GM12878 (cell line): ENCODE measurements at places on chromosomes 6 and 20. TPM values are rescaled to one million over a fixed set of nuclear protein-coding genes. Genes with fewer than 3 reads are reported as not detected.

CCN5 gene
- not detected in 2 replicates for polyA plus RNA-seq

RHAG gene
- not detected in 2 replicates for polyA plus RNA-seq

ECI2 gene
- polyA plus RNA-seq, result 53.7 and 61.3 TPM in 2 replicates

FGD2 gene
- 16.1 and 23.1 TPM in 2 replicates for polyA plus RNA-seq

MARCKS gene
- 37.4 and 42.6 TPM in 2 replicates for polyA plus RNA-seq

SUMO4 gene
- polyA plus RNA-seq, result 0.57 and 2.1 TPM in 2 replicates

TSPO2 gene
- not detected in 2 replicates for polyA plus RNA-seq

ZBTB12 gene
- not detected in 2 replicates for polyA plus RNA-seq

SLC26A8 gene
- 0.08 and 0.28 TPM in 2 replicates for polyA plus RNA-seq

TREM1 gene
- 0.12 TPM in 1 of 2 replicates, not detected in the other for polyA plus RNA-seq

TGM3 gene
- not detected in 2 replicates for polyA plus RNA-seq

GRCh38 chr6:106749609-106750008 lies 120.2 kb downstream of the QRSL1 start:
- no peak for DNase-seq

DNA sequence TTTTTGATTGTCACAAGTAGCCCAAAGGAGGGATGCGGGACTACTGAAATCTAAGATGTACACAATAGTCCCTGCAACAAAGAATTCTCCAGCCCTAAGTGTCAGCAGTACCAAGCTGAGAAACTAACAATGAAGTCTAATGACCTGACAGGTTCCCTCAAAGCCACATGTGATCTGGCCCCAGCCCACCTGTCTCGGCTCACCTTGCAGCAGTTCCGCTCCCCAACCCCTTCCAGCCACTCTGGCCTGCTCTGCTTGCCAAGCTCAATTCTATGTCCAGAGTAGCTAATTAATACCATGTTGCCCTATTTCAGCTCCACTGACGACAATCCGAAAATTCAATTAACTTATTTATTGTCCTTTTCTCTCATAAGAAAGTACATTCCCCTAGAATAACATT lies 72.1 kb downstream of the ZMYND8 start:
- DNase-seq, result no peak

- DNase-seq, result no peak
Observed at GRCh38 chr6:70222439-70222749, 80.5 kb downstream of the COL9A1 start.

- peak; percentile 19 for DNase-seq
Observed at GRCh38 chr6:37653933-37654565, 43.6 kb downstream of the MDGA1 start.

DNA sequence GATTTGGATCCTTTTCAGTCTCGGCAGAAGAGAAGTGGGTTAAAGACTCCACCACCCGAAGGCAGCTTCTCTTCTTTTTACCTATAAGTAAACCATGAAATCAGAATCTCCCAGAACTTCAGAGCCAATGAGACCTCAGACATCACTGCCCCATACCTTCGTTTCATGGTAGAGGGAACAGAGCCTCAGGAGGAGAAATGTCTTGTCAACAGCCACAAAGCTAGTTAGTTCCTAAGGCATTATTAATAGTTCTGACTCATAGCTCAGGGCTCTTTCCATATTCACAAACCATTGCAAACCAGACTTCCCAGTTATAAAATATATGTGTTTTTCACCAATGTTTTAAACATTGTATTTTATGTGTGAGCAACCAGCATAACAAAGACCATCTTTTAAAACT lies 118.7 kb upstream of the RIPOR2 start:
- DNase-seq, result no peak

GRCh38 chr6:19301980-19302379 lies 535.2 kb upstream of the ID4 start:
- no peak for DNase-seq

DNA sequence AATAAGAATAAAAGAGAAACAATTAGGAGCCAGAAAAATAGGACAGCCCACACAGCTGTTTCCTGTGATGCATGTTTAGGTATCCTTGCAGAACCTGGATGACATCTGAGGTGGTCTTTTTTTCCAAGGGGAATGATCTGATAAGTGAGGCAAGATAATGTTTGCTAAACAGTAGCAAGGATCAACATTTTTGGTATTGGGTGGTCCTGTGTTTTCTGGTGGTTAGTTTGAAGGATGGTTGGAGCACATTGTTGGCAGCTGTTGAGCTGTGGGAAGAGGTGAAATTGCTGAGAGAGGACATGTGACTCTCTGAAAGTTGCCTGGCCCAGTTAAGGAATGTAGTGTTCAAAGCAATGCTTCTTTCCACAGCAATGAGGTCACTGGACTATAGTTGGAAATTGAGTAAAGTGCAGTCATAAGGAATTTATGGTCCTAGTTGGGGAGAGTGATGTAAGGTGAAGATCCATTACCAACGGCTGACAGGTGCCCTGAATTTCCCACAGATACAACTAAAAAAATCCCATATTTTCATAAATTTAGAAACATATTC lies 270.2 kb upstream of the IMPG1 start:
- DNase-seq, result no peak

DNA sequence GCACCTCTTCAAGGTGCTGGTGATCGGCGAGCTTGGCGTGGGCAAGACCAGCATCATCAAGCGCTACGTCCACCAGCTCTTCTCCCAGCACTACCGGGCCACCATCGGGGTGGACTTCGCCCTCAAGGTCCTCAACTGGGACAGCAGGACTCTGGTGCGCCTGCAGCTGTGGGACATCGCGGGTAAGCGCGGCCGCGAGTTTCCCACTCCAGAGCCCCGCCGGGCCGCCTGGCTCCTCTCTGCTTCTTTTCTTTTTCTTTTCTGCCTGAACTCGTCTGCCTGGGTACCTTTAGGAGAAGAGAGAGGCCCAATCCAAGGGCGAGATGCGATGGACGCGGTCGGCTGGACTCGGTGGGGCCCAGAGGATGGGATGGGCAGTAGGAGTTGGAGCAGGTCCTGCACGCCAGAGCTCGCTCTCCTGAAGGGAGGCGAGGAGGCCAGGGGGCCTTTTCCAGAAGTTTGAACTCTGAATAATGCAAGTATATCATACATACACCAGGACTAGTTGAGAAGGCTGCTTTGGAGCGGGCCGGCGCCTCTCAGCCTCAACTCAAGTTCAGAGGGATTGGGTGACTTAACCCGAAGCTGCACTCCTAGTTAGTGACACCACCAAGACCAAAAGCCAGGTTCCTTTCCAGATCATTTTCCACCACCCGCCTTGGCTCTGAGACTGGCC lies 445 bp downstream of the RAB32 start:
- no peak for DNase-seq

DNA sequence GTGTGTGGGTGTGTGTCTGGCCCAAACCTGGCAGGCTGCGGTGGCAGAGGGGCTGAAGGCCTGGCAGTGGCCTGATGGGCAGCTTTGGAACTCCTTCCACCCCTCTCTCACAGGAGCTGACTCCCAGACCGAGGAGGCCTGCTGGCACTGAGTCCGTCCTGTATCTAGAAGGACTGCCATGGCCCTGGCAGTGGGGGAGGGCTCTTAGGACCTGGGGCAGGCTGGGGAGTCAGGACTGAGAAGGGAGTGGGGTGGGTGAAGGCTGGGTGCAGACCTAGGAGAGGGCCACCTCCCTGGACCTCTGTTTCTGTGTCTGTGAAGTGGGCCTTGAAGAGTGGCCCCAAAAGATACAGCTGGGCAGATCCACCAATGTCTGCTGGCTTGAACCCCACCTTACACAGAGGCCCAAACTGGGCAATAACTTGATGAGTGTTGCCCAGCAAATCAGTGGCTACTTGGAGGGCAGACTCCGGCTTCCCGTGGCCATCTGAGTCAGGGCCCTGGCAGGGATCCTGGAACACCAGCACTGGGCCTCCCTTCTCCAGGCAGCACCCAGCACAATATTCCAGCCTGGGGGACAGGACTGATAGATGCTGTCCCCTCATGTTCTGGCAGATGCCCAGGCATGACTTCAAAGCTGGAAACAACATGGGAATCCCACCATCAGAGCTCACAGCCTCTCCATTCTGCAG lies 46.7 kb upstream of the BLCAP start:
- no peak for DNase-seq

DNA sequence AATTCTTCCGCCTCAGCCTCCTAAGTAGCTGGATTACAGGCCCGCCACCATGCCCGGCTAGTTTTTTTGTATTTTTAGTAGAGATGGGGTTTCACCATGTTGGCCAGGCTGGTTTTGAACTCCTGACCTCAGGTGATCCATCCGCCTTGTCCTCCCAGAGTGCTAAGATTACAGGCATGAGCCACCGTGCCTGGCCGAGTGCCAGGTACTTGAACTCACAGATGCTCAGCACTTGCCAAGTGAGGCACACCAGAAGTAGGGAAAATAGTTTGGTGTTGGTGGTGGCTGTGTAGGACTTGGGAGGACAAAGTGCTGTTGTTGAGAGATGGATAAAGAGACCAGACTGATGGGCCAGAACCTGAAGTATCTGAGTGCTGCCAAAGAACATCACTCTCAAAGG lies 40.0 kb upstream of the MBOAT1 start:
- no peak for DNase-seq

- no peak for DNase-seq
Observed at GRCh38 chr6:156794546-156795354, 17.6 kb downstream of the ARID1B start.

DNA sequence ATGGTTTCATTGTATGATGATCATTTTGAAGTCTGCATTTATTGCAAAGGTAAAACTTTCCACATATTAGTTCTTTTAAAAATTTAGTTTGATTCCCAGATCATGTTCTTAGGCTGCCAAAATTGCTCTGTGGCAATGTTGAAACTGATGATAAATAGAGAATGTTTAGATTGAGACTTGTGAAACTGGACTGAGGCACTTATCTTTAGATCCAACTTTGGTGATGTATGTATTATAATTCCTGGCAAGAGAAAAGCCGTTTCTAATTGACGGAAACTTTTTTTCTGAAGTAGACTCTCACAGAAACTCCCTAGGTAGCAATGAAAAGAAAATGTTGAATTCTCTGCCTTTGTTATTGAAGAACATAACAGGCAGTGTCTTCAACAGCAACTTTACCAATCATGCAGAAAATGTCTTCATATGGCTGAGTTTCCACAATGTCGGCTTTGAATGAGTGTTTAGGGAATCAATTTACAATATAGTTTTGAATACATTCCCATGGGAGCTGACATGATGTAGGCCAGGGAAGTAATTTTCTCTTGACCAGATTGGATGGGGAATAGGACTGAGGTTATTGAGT lies 456.2 kb downstream of the CD109 start:
- DNase-seq, result no peak

- DNase-seq, result peak; percentile 69
Observed at GRCh38 chr6:14121936-14122344, 4.4 kb downstream of the CD83 start.

DNA sequence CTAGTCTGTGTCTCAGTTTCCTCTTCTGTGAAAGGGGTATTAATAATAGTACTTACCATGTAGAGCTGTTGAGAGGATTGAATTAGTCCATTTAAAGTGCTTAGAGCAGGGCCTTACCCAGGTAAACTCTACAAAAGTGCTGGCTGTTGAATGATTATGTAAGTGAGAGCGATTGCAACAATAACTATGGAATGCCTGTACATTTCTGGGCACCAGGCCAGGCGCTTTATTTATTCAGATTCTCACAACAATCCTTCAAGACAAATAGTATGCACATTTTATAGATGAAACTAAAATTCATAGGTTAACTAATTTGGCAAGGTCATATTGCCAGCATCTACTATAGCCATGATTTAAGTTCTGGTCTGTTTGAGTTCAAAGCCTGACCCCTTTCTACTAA lies 78.3 kb upstream of the MMS22L start:
- DNase-seq, result no peak

GRCh38 chr20:36866681-36867495 lies 9.1 kb upstream of the TLDC2 start:
- DNase-seq, result no peak

DNA sequence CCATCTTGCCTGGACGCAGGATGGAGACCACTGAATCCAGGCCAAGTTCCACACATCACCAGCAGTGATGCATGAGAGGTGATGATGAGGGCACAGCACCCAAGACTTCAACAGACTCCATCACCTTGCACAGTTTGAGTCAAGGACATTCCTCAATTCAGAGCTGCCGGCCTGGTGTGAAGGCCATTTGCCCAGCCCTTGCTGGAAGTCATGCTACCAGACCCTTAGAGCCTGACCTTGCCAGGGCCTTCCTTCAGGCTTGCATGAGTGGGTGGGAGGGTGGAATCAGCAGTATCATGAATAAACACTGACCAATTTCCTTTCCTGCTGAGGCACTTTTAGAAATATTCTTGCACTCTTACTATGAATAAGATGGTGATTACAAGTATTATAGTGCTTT lies 130.2 kb upstream of the SSTR4 start:
- no peak for DNase-seq

GRCh38 chr20:652615-653109 lies 338 bp downstream of the SRXN1 start:
- DNase-seq, result no peak

- DNase-seq, result no peak
Observed at GRCh38 chr6:92267335-92267734, 1152.0 kb downstream of the EPHA7 start.

DNA sequence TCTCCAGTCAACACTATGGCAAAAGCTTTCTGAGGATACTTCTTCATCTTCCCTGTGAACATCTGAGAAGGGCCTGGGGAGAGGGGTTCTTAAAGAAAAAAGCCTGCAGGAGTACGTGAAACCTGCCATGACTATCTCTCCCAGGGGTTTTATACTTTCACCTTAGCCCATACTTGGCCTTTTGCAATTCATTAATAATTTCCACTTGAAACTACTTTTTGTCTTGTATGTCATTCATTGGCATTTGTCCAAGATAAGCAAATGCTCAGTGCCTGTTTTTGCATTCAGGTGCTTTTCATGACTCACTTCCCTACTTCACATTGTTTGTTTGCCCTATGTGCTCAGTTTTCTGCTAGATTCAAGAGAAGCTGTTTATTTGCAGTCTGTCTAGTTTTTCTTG lies 580.3 kb upstream of the GJE1 start:
- peak; percentile 34 for DNase-seq

DNA sequence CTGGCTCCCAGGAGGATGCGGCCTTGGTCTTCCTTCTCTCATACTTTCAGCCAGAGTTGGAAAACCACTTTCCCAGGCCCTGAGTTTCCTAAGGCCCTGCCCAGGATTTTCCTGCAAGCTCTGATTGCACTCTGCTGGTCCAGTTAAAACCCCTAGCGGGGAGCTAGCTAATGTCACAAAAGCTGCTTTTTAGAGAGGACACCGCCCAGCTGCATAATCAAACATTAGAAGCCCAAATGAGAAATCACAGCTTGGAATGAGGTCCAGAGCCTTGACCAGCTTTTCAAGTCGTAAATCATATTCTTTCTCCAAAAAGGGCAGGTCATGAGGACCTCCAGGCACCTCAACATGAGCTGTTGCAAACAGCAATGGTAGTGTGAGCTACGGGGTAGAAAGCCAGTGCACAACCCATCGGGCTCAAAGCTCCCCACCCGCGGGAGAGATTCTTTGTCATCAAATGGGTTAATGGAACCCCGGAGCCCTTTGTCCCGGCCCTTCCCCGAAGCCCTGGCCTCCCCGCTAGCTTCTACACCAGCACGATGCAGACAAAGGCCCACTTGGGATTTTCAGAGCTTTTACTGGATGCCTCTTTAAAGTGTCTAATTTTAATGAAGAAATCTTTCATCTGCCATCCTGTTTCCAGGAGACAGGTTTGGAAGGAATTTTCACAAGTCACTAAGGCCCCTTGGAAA lies 134.0 kb downstream of the SCML4 start:
- no peak for DNase-seq

- DNase-seq, result no peak
Observed at GRCh38 chr6:15534974-15535373, 127.9 kb downstream of the DTNBP1 start.
